ENCODE measurements at places on chromosomes 5 and 9. TPM values are rescaled to one million over a fixed set of nuclear protein-coding genes. Genes with fewer than 3 reads are reported as not detected.

Gene SLC35D2
- 57.2 TPM for polyA plus RNA-seq

Gene SHISAL2B
- 0.18 TPM for polyA plus RNA-seq

DNA sequence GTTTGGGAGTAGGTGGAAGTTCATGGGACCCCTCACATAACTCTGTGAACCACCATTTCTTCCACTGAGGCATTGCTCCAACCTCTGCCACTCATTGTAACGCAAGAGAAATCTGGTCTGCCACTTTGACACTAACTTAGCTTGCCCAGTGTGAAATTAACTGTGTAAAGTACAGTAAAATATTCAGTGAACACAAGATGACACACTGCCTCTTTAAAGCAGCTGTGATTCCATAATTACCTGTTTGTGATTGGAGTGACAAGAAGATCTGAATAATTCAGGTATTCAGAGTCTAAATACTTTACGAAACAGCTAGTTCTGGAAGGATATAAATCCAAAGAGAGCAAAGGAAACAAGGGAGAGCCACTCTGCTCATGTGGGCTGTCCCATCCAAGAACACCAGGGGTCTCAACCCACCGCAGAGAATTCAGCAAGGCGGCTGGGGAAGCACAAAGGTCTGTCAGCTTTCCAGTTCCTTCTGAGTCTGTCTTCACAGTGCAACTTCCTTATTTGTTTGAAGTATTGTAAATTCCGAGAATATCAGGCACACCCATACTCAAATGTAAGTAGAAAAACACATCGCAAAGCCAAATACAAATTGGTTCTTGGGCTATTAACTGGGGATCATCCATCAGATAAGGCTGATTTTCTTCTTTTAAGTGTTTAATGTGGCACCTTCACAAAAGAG, 86.9 kb downstream of the GNAQ start:
- DNase-seq, result peak; percentile 71

DNA sequence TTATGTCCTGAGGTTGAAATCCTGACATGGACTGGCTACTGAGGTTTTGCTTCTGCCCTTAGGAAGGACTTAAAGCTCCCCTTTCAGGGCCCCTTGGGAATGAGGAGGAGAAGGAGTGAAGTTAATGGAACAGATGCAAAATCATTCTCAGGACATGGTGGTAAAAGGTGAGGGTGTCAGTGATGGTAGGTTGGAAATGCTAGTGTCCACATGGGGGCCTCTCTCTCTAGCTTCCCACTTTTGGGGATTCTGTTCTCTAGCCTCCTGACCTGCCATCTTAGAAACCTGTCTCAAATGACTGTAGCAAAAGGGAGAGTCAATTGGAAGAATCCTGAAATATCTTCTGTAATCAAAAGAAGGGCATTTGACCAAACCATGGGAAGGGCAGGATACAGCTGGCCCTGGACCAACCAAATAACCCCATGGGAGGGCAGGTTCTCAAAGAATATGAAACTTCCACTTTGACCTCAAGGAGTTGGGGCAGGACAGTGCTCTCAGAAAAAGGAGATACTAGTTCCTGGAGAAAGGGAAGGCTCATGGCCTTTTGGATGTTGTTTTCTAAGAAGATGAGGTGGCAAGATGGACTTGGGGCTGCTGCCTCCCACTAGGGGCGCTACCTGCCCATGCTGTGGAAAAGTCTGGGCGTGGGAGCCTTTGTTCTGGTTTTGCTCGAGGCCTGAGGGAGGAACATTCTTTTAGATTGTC, 21.2 kb upstream of the MLANA start:
- no peak for DNase-seq

DNA sequence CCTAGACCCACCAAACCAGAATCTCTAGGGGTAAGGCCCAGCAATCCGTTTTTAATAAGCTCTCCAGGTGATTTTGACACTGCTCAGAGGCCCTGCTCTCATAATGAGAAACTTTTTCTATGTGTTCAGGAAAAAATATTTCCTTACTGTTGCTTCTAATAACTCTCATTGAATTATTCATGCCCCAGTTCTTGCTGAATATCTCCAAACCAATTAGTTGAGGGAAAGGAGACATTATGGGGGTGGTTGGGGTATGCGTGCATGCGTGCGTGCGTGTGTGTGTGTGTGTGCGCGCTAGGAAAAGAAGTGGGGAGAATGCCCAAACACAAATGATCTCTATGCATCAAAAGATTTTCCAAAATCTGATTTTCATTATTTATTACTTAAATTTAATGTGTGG, 411.4 kb downstream of the PIK3R1 start:
- no peak for DNase-seq

DNA sequence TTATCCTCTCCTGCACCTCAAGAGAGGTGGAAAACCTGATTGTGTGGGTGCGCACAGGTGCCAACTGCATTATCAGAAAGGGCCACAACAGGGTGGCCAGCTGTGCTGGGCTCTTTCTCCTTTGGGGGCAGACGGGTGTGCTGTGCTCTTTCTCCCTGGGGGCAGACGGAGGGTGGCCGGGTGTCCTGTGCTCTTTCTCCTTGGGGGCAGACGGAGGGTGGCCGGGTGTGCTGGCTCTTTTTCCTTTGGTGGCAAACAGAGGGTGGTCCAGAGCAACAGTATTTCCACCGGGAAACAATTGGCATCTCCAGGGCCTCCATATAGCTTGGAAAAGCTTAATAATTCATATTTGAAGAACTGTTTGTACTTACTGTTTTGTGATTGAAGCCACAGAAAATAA, 6.8 kb downstream of the LMX1B start:
- DNase-seq, result no peak

DNA sequence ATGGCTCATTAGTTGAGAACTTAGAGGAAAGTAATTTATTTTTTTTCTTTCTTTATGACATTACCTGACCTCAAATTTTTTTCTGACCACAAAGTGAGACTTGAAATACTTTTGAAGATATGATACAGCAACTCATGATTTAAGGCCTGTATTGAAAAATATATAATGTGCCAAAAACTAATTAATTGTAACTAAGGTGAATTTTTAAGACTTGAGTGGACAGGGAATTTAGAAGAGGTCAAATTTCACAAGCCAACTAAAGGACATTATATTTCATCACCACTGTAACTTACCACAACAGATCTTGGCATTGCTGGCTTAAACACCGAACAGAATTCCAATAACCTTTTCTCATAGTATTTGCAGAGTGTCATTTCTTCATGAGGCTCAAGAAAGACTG, 1.8 kb downstream of the CCNH start:
- no peak for DNase-seq

DNA sequence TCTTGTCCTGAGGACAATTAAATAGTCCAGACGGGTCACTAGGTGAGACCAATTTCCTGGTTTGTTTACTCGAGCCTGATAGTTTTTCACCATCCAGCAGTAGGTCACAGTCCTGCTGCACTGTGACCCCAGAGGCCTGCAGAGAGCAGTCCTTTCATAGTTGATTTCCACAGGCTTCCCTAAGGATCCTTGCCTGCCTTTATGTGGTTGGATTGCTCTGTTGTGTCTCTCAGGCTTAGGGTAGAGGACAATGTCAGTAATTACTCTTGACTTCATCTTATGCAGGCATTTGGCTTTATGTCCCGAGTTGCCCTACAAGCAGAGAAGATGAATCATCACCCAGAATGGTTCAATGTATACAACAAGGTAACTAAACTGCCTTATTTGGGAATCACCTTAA, 9.0 kb upstream of the CATSPER3 start:
- peak; percentile 14 for DNase-seq

DNA sequence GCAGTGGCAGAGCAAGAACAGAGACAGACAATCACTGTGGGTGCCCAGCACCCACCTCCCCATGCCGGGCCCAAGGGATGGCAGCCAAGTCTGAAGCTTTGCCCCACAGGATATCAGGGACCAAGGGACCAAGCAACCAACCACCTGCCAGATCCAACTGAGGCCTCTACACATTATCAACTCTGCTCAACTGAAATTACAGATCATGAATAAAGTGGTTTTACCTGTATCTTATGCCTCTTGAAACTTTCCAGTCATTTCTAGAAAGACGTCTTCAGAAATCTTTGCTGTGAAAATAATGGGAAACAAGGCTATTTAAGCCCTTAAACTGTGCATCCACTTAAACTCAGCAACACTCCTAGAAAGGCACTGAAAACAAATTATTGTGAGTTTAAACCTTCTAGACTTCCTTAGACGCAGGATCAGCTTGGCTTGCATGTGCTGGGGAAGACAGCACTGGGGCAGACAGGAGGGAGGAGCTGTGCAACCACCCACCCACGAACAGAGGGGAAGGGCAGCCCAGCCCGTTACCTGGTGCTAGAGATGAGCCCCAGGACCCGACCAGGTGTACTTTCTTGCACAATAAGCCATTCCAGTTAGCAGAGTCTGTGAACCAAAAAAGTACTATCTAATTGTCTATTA, 80.0 kb downstream of the SEMA4D start:
- DNase-seq, result no peak

DNA sequence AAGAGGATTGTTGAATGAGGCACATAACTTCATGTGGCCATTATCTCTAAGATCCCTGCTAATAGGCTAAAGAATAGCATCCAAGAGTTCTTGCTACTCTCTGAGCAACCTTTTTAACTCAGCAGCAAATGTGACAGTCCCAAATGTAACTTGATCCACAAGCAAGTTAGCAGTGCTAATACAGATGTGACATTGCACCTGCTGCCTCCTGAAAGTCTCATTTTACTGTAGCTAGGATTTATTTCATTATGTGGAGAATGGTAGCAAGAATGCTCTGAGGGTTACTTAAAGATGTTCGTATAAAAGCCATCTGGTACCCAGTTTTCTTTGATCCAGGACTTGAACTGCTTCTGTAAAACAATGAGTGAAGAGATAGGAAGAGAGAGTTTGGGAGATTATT, 45.8 kb downstream of the CDH10 start:
- DNase-seq, result no peak

GRCh38 chr9:95105519-95106287, 211.8 kb downstream of the FANCC start:
- peak; percentile 27 for DNase-seq

DNA sequence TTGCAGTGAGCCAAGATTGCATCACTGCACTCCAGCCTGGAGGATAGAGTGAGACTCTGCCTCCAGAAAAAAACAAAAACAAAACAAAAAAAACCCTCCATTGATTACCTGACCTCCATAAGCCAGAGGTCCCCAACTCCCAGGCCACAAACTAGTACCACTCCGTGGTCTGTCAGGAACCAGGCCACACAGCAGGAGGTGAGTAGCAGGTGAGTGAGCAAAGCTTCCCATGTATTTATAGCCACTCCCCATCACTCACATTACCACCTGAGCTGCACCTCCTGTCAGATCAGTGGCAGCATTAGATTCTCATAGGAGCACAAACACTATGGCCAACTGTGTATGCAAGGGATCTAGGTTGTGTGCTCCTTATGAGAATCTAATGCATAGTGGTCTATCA, 13.7 kb upstream of the BTF3 start:
- DNase-seq, result no peak

- no peak for DNase-seq
These were observed 15.5 kb upstream of the ERMP1 start for GRCh38 chr9:5848372-5848882.

GRCh38 chr9:130266236-130267098, 907 bp downstream of the HMCN2 start:
- no peak for DNase-seq

- no peak for DNase-seq
These were observed 228.7 kb downstream of the YTHDC2 start for GRCh38 chr5:113742176-113742575.

GRCh38 chr5:84063041-84063440, 321.6 kb downstream of the EDIL3 start:
- no peak for DNase-seq

- DNase-seq, result no peak
These were observed 32.2 kb upstream of the TGFBI start for GRCh38 chr5:135996611-135997010.

DNA sequence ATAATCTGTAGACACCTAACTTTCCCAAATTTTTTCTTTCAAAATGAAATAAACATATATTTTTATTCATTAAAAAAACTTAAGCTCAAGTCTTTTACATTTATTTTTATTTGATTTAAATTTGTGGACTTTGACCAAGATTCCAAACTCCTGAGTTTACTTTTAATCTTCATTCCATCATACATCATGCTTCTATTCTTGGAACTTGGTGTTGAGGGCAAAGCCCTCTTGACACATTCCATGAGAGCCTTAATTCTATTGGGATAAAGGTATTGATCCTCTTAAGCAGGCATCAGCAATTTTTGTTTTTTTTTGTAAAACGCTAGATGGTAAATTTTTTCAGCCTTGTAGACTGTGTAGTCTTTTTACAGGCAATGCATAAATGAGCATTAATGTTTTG, 53.6 kb downstream of the FBXO4 start:
- DNase-seq, result no peak

Measured in small intestine (tissue), 16 donors.